Cortex of kidney (tissue), 1 donor: ENCODE measurements at places on chromosomes 2 and 18.

DNA sequence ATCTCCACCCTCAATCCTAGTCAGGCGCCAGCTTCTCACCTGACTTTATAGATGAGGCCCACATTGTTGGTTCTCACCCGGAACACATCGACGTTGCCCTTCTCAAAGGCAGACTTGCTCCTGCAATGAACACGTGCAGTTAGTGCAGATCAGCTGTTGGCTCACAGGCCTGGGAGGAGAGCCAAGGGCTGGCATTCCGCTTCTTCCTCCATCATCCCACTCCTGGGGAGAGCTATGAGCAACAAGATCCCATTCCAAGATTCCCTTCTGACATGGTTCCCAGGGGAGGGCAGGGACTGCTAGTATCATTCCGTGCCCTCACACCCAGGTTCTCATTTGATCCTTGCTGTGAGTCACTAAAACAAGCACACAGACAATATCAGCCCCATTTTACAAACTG lies 15.1 kb downstream of the LOXHD1 start:
- no peak for DNase-seq

- DNase-seq, result no peak
These were observed 446 bp upstream of the EFHD1 start for GRCh38 chr2:232632904-232633412.

DNA sequence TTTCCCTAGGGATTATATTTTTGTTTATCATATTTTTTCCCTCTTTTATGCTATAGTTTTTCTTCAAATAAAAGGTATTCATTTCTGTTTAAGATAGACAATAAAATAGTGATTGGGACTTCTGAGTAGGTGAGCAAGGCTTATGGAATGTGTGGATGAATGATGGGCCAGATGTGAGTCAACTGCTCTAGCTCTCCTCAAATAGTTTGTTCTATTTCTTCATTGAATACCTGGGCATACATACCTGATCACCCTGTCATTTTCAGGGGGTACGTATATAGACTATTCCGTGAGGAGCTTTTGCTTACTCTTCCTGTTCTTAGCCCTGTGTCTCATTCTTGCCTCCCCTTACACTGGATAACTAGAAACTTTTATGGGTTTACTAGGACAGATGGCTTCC lies 41.9 kb downstream of the BABAM2 start:
- no peak for DNase-seq

DNA sequence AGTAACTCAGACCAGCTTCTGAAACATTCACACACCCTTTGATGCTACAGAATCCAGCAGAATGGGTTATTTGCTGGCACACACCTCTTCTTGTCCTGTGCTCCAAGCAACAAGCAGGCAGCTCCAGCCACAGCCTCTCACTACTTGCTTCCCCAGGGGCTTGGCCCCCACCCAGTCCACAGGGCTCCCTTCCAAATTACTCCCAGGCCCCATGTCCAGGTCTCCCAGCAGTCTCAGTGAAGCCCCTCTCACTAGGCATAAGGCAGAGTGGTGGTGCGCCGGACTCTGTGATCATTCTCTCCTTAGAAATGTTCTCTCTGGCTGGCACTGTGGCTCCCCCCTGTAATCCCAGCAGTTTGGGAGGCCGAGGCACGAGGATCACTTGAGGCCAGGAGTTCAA lies 25.9 kb downstream of the ITM2C start:
- DNase-seq, result no peak

DNA sequence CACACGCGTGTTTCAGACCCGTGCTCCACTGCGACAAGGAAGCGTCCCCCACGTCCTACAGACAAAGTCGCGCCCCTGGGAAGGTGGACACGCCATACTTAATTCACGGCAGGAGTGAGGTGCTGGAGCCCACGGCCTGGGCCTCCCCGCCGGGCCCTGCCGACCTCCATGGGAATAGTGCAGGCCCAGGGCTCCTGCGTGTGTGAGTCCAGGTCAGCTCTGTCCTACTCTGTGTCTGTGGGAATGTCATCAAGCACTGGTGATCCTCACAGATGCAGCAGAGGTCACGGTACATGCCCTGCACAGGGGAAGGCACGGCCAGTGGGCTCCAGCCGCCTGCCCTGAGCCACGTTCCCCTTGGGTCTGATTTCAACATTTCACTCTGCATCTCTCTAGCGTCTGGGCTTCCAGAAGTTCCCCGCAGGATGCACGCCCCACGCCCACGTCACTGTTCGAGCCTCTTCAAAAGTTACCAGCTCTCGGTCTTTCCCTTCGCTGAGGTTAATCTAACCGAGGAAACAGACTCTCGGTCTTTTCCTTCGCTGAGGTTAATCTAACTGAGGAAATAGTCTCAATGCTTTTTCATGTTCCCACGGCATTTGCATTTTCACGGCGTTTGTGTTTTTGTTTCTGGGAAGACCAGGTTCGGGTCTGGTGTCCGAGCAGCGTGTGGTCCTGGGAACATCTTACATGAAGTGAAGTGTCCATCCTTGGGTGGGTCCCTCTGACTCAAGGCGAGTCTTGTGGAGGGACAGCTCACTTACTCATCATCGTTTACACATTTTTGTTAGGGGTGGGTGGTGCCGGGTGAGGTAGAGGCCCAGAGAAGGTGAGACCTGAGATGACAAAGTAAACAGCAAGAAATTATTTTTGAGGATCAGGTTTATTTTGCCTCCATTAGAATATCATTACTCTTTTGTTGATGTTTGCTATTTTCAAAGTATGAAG lies 157.3 kb upstream of the ALKAL2 start:
- no peak for DNase-seq

GRCh38 chr2:73870084-73870483 lies 22.7 kb upstream of the ACTG2 start:
- no peak for DNase-seq

GRCh38 chr2:43444989-43445645 lies 150.7 kb downstream of the THADA start:
- no peak for DNase-seq

DNA sequence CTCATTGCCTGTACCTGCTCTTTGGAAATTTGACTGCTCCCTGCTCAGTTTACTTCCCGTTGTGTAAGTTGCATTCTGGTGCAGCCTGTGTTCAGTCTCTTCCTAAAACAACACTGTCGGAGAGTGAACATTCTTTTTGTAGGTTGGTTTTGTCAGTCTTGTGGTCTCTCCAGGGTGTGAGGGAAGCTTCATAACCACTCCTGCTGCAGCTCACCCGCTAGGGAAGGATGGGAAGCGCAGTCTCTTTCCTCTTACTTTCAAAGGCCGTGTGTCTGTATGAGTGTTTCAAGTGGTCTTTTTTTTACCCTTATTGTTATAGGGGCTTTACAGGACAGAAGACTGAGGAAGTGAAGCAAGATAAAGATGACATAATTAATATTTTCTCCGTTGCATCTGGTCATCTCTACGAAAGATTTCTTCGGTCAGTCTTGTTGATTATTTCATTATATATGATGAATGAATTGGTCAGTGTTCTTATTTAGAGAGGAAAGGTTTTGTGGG lies 87.2 kb downstream of the UGGT1 start:
- DNase-seq, result no peak
